ENCODE measurements at places on chromosomes 5 and 9. TPM values are rescaled to one million over a fixed set of nuclear protein-coding genes. Genes with fewer than 3 reads are reported as not detected.
A peak's percentile ranks its signal among the peaks of the same experiment; 100 is the strongest.

DNA sequence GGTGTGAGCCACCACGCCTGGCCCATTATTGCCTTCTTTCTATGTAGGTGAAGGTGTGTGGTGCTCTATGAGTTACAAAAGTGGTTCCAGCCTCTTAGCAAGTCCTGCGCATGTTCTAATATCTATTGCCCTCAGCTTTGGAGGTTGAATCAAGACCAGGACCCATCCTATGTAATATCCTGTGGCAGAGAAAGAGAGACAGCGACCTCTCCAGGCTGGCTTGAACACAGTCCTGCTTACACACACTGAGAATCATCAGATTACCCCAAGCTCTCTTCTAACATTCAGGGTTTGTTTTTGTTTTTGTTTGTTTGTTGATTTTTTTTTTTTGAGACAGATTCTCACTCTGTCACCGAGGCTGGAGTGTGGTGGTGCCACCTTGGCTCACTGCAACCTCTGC, 94.7 kb upstream of the OSMR start:
- DNase-seq: no peak

DNA sequence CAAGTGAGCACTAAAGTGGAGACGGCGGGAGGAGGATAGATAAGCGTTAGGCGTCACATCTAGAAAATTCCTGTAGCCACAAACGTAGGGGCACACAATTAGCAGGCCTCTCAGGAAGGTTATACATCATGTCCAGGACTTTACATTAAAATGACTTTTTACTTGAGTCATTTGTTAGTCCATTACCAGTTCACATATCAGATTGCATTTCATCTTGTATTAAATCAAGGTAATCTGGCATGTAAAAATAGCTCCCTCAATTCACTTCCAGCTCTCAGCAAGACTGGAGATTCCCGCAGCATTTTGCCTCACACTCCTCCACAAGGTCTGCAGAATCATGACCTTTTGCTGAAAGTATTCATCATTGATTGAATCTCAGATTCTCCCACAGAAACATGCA, 118.8 kb downstream of the PRDM6 start:
- no peak for DNase-seq

DNA sequence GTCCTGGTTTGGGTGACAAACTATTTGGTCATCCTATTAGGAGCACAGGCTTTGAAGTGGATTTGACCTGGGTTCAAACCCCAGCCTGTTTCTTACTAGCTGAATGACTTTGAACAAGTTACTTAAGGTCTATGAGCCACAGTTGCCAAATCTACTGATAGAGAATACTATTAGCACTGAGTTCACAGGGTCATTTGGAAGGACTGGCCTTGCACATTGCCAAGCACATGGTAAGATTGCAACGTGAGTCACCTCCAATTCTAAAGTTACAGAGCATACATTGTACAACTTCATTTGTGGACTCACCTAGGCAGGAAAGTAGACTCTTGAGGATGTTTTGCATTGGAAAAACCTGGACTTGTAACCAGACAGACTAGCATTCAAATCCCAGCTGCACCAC, 38.9 kb downstream of the MFAP3 start:
- DNase-seq: no peak

DNA sequence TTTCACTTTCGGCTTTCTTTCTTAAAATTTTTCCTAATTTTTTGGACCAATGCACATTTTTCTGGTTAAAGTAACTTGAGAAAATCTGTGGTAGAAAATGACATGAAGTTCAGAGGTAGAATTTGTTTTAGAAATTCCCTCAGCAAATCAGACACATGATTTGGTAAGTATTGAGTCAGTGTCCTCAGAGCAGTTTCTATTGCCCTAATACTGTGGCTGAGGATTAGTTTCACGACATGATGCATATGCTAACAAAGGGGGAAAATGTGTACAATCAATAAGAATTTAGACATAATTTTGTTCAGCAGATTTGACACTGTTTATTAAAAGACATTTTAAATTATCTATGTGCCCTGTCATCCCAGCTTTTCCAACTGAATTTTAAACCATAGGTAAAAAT, 56.2 kb upstream of the GCNT4 start:
- DNase-seq: no peak

- DNase-seq: no peak
These were observed 350.5 kb downstream of the ADGRV1 start for GRCh38 chr5:90909101-90909503.

DNA sequence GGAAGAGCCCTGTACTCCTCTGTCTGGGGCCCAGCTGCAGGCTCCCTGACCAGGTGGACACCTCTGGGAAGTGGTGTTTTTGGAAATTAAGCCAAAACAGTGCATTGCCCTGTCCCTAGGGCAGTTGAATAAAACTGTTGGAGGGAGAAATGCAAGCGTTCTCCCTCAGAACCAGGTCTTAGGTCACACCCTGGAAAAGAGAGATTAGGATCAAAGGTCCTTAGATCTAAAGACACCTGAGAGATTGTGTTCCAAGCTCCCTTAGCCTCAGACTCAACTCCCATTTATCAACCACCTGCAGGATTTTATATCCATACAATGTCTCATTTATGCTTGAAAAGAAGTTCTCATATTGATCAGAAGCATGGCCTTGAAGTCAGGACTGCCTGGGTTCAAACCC, 64.8 kb downstream of the PAPPA start:
- no peak for DNase-seq

GRCh38 chr5:36125868-36126267, 25.8 kb downstream of the LMBRD2 start:
- no peak for DNase-seq

- no peak for DNase-seq
These were observed 68.7 kb downstream of the DENND1A start for GRCh38 chr9:123861086-123861755.

- no peak for DNase-seq
These were observed 133.3 kb downstream of the CDK5RAP2 start for GRCh38 chr9:120446671-120447070.

GRCh38 chr9:84076384-84076783, 95.8 kb downstream of the RMI1 start:
- DNase-seq: no peak

GRCh38 chr9:82346040-82346439, 357.5 kb downstream of the SPATA31D1 start:
- DNase-seq: no peak

DNA sequence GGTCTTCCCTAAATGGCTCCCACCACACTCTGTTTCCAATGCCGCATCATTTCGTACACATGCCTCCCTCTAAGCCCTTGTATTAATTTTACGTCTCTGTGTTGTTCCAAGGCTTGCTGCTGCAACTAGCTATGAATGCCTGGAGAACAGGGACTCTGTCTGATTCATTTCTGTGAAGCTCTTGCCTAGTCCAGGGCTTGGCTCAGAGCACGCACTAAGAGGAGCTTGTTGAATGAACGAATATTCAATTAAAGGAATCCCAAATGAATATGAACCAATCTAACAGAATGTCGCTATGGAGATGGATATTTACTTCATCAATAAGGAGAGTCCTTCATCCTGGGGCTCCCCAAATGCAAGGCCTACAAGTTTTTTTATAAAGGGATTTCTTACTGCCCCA, 55.3 kb downstream of the TGFBR1 start:
- DNase-seq: no peak

DNA sequence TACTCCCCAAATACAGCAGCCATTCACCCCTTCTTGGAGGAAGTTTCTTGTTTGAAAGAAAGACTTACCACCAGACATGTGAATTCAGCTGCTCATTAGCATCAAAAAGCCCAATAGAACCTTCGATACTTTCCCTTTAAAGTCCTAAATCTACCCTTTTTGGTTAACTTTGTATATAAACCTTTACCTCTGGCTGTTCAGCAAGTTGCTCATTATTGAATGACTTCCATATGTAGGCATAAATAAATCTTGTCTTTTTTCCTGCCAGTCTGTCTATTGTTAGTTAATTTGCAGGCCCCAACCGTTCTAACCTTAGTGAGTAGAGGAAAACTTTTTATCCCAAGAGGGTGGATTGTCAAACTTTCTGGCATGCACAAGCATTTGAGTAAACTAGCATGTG, 27.9 kb upstream of the FBXL17 start:
- DNase-seq: no peak

DNA sequence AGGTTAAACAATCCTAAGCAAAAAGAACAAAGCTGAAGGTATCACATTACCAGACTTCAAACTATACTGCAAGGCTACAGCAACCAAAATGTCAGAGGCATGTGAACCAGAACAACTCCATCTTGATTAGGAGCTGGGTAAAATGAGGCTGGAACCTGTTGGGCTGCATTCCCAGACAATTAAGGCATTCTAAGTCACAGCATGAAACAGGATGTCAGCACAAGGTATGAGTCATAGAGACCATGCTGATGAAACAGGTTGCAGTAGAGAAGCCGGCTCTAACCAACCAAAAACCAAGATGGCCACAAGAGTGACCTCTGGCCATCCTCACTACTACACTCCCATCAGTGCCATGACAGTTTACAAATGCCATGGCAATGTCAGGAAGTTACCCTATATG, 252.0 kb downstream of the RASEF start:
- DNase-seq: no peak

DNA sequence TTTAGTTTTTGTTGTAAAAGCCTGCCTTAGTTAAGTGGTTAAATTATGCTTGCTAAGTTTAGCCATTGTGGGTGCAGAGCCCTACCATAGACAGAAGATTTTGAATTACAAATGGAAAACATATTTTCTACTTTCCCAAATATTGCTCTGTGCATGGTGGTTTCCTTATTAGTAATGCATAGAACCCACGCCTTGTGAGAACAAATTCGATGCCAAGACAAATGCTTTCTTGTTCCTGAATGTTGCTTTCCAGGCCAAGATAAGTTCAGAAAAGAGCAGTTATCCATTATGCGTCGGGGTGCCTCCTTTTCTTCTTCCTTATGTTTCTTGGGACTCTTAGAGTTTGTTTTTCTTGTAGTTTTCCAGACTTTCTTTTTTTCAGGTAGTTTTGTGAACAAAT, 31.0 kb upstream of the GARNL3 start:
- DNase-seq: no peak

DNA sequence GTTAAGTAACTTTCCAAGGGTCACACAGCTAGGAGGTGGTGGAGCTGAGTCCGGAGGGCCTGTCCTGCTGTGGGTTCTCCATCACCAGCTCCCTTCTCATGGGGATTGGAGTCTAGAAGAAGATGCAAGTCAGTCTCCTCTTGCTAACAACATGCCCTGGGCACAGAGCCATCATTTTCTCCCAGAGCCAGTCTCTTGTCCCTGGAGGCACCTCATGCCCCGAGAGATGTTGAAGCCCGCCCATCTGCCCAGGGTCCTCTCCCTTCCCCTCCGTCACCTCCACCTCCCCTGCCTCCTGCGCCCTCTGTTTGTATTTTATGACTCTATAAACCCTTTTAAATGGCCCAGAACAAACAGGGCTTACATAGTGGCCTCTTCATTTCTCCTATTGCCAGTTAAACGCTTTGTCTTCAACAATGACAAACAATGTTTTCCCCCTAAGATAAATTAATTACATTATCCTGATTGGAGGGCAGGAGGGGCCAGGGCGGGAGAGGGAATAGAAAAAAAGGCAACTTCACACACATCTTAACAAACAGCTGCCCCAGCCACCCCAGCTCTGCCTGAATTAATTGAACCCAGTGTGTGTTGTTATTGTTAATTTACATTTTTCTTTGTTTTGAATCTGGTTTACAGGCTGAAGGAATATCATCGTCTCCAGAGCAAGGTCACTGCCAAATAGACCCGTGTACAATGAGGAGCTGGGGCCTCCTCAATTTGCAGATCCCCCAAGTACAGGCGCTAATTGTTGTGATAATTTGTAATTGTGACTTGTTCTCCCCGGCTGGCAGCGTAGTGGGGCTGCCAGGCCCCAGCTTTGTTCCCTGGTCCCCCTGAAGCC, 55.8 kb downstream of the ASS1 start:
- DNase-seq: no peak

- DNase-seq: peak; percentile 83
These were observed 1.3 kb downstream of the CD72 start for GRCh38 chr9:35616681-35617459.

- no peak for DNase-seq
These were observed 12.8 kb downstream of the TRAF1 start for GRCh38 chr9:120913647-120914264.

- no peak for DNase-seq
These were observed 7.1 kb downstream of the PRUNE2 start for GRCh38 chr9:76898786-76899185.

DNA sequence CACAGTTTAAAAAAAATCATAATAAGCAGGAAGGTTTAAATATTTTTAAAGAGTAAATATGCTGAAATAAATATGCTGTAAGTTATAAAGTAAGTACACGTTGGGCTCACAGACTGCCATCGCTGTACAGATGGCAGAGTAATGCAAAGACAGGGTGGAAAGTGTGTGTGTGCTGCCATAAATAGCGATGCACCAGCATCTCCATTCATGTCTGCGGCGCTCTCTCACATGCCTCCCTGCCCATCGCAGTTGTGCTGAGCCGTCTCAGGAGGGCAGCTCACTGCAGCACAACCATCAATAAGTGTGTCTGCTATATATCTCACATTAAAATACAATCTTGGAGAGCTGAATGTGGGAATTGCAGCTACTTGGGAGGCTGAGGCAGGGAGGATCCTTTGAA, 14.3 kb downstream of the MOCS2 start:
- no peak for DNase-seq

DNA sequence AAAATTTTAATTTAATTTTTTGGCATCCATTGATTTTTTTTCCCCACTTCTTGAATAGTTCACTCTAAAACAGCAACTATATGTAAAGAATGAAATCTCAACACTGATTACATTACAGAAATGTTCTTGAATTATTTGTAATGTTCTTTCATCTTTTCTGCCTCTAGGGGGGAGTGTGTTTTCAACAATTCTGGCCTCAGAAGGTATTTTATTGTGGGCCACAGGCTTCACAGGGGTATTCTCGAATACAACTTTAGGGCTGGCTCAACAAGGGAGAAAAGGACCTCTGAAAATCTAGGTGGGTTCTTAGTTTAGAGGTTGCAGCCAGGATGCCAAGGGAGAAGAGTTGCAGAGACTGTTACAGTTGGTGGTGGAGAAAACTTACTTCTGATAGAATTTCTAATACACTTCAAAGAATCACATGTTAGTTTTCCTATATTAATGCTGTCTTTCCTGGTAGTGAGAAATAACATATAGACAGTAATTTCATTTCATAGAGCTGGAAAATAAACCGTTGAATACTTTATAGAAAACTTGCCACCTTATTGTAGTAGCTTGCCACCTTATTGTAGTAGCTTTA, 3.6 kb upstream of the NPR3 start:
- DNase-seq: no peak

DNA sequence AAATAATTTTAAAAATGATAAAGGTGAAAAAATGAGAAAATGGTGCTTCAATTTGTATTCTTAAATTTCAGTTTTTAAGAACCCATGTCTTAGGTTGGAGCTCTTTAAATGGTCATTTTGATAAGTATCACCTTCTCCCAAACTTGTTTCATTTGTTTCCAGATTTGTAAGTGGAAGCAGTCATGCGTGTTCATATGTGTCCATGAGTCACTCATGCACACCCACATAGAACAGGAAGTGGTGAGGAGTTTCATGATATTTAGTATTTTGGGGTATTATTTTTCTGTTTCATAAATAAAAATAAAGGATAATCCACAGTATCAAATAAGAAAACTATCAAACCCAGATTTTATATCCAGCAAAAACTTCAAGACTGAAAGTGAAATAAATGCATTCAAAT, 570.4 kb upstream of the ST8SIA4 start:
- DNase-seq: no peak

GRCh38 chr9:87039809-87040392, 92.6 kb upstream of the GAS1 start:
- no peak for DNase-seq

Gene MEGF10
- 0.32 TPM for total RNA-seq

Gene ERBIN
- 55.8 TPM for total RNA-seq

Gene C9orf85
- total RNA-seq: 6.2 TPM

Gene SLU7
- 50.5 TPM for total RNA-seq

Gene CATSPER3
- 0.54 TPM for total RNA-seq

Gene PCDHA4
- total RNA-seq: 0.05 TPM

Gene DCTN3
- 101 TPM for total RNA-seq
